GM12864 (cell line): ENCODE measurements at places on chromosomes 1 and 21.

GRCh38 chr1:15341634-15342407, 67.9 kb upstream of the EFHD2 start:
- DNase-seq, result peak; percentile 29

GRCh38 chr1:209048941-209049669, 534.4 kb upstream of the CAMK1G start:
- DNase-seq, result no peak

DNA sequence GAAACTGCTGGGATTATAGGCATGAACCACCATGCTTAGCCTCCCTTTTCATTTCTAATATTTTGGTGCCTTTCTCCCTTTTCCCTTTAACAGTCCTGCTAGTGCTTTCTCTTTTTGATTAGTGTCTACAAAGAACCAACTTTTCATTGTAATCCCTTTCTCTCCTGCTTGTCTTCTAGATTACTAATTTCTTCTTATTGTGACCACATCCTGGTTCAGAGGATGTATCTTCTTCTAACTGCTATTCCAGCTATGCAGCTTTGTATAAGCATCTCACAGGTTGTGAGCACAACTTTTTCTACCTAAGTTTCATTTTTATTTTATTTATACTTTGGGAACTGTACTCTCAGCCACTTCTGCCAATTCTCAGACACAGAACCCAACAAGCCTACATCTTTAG, 14.7 kb downstream of the ZNF648 start:
- DNase-seq, result no peak

DNA sequence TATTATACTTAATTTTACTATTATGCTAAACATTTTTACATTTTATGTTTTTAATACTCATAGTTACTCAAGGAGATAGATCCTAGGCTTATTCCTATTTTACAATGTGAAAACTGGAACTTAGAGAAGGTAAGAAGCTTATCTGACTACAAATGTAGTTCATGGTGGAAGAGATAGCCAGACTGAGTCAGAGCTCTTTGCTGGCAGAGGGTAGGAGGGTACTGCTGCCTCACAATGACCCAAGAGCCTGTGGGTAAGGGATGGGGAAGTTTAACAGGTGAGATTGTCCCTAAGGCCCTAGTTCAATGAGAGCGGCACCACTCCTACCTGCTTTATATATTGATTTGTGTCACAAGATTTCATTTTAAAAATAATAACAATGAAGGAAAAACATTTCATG, 34.1 kb upstream of the NEK7 start:
- DNase-seq, result no peak

DNA sequence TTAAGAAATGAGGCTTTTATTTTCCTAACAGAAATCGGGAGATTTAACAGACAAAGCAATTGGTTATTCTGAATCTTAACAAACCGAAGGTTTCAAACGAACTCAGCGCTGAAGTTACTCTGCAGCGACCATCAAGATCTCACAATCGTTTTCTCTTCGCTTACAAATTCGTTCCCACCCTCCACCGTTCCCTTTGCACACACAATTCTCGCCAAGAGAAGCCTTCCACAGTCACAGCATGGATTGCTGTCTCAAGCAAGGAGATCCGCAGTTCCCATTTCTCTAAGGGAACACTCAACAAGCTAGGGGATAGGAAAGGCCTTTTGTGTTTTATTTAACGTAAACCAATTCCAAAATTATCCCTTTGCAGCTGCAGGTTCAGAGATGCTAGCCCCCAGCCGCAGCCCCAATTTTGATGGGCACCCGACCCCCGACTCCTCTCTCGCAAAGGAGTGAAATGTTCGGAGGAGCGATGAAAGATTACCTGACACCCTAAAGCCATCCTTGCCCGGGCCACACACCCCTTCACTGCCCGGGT, 755 bp downstream of the FBXO42 start:
- DNase-seq, result no peak
